ENCODE measurements at places on chromosomes 3 and 15.
A peak's percentile ranks its signal among the peaks of the same experiment; 100 is the strongest.

- no peak for DNase-seq
Measured at GRCh38 chr3:192068464-192069254, 607.7 kb downstream of the PYDC2 start.

- DNase-seq, result no peak
Measured at GRCh38 chr15:33587773-33588172, 277.0 kb downstream of the RYR3 start.

- DNase-seq, result no peak
Measured at GRCh38 chr3:67854663-67855062, 200.3 kb upstream of the SUCLG2 start.

- no peak for DNase-seq
Measured at GRCh38 chr3:23232854-23233253, 29.7 kb downstream of the UBE2E2 start.

GRCh38 chr15:67401336-67401735 is 119.6 kb upstream of the C15orf61 start:
- DNase-seq, result no peak

- no peak for DNase-seq
Measured at GRCh38 chr15:72751751-72752455, 31.7 kb downstream of the ADPGK start.

GRCh38 chr15:38354315-38354929 is 99.5 kb upstream of the FAM98B start:
- DNase-seq, result peak; percentile 91

GRCh38 chr3:67474311-67474710 is 180.1 kb downstream of the SUCLG2 start:
- no peak for DNase-seq

DNA sequence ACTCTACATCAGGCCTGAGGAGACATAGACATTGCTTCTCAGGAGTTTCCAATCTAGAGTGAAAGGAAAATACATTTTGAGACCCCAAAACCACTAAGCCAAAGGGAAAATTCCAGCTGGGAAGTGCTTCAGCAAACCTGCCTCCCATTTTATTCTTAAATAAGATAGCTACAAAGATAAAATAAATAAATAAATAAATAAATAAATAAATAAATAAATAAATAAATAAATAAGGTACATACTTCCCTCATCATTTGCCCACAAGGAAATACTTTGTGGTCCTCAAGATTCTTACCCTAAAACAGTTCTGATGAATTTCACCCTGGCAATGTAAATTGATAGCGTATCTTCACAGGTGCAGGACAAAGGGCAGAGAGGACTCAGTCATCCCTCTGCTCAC is 474.0 kb upstream of the ROBO1 start:
- DNase-seq, result no peak

DNA sequence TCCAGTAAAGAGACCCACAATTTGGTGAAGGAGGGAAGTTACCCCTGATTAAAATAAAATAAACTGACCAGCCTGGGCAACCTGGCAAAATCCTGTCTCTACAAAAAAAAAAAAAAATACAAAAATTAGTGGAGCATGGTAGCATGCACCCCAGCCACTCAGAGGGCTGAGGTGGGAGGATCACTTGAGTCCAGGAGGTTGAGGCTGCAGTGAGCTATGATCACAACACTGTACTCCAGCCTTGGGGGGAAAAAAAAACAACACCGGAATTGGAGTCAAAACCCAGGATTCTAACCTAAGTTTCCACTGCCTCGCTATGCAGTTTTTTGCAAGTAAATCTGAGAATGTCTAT is 22.5 kb downstream of the DCAF1 start:
- DNase-seq, result no peak

DNA sequence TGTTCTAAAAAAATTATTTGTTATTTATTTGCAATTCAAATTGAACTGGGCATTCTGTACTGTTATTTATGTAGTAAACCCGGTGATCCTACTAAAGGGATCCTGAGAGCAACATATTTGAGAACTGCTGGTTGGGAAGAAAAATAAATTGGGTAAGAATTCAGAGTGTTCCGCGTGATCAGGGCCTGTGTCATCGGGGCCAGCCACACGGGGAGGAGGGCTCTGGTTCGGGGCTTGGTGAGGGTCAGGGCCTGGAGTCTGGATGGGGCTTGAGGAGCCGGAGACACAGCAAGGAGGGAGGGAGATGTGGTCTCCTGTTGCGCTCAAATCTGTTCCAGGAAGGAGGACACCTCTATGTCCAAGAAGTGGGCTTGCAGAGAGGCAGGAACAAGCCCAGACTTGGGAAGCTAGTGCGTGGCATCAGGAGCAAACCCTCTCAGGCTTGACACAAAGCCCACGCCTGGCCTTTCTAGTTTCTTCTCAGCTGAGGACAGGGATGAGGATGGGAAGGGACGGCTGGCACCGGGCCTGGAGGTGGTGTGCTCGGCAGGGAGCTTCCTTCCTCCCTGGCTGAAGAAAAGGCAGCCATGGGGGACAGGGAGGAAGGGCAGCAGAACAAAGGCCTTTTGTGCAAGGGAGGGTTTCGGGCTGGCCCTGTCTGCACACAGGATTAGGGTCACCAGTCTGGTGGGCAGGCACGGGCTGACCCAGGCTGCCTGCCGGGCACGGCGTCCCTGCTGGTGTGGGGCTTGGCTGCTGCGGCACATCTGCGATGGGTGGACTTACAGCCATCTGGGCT is 22.9 kb upstream of the FBLN2 start:
- DNase-seq, result no peak

GRCh38 chr15:91872356-91873137 is 19.0 kb downstream of the SLCO3A1 start:
- DNase-seq, result no peak

GRCh38 chr3:96192966-96193550 is 621.3 kb upstream of the EPHA6 start:
- DNase-seq, result no peak

DNA sequence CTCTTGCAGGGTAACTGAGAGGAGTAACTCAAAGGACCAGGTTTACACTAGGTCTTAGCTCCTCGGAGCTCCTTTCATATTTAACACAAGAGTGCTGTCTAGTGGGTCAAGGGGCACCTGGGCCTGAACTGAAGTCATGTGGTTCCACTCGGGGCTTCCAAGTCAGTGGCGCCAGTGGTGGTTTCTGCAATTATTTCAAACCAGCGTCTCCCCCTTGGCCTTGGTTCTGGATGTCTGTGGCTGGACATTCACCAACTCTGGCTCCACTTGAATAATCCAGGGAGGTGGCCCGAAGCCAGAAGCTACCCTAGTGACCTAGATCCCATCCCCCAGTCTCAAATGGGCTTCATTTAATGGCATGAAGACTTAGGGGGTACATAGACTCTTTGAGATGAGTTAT is 144.3 kb upstream of the ADAMTS9 start:
- DNase-seq, result no peak

DNA sequence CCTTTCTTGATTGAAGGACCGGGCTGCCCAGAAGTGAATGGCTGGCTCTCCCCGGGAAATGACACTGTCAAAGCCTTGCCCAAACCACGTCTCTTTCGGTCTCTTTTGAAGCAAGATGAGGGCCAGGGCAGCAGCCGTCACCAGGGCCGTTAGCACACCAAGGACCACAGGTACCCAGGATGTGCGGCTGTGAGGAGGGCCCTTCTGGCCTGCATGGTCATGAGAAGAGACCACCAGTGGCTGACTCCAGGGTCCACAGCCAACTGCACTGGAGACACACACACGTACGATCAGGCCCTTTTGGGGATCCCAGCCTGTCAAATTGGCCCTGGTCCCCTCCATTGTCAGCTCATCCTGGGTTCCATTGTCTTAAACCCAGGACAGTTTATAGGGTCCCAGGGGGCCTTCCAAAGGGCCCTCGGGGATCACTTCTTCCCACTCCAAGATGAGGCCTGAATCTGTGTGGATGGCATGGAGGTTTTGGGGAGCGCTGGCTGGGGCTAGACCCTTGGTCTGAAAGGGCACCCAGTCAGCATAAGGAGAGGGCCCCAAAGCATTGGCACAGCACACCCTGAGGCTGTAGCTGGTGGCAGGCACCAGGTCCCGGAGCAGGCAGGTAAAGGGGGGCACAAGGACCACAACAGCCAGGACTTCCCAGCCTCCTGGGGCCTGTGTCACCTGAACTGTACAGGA is 50.9 kb downstream of the ETFA start:
- DNase-seq, result no peak

GRCh38 chr3:195807681-195808121 is 4.0 kb downstream of the MUC4 start:
- no peak for DNase-seq

DNA sequence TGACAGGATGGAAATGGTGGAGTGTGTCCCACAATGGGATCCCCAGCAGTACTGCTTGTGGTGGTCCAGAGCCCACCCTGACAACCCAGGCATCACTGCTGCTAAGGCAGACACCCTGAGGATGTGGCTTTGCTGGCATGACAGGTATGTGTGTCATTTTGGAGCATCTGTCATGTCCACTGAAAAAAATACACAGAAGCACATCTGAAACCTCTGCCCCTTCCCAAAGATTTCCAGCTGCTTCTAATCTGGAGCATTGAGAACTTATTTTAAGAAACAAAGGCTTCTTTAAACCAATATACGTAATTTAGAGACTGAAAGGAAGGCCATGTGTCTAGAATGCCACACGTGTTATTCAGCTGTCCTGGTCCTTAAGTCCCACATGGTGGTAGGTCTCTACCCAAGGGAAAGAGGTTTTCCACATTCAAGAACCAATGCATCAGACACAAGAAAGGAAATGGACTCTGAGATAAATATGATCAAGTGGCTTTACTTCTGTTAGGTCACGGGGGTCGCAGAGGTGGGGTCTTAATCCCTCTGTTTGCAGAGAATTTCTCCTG is 88.3 kb downstream of the PDZRN3 start:
- no peak for DNase-seq

GRCh38 chr3:47440131-47440530 is 35.6 kb downstream of the SCAP start:
- no peak for DNase-seq

- peak; percentile 72 for DNase-seq
Measured at GRCh38 chr3:101574388-101575112, 570 bp downstream of the PCNP start.

DNA sequence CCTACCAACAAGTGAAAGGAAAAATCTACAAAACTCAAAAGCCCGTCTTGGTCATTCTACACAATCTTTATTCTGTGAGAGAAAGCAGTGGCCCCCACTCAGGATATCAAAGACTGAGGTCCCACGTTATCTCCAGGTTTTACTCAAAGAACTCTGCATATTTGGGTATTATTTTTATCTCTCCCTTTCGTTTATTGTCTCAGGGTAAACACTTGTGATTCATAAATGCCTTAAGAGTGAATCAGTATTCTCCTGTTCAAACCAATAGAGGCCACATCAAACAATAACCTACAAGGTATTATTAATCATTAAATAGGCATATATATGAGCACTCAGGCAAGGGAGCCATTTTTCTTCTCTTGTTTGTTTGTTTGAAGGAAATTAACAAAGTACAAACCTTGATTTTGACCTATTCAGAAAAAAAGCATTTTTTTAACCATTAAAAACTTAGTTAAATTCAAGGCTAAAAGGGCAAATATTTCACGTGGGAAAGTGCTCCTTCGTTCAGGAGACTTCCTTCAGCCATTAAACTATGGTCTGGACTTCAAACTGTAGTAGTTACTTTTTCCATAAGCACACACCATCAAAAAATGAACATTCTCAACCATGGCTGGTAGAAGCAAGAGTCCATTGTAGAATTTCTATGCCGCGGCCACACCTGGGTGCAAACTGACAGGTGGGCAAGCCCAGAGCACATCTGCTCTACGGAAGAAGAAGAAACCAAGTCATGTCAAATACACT is 13.9 kb upstream of the HES1 start:
- no peak for DNase-seq

DNA sequence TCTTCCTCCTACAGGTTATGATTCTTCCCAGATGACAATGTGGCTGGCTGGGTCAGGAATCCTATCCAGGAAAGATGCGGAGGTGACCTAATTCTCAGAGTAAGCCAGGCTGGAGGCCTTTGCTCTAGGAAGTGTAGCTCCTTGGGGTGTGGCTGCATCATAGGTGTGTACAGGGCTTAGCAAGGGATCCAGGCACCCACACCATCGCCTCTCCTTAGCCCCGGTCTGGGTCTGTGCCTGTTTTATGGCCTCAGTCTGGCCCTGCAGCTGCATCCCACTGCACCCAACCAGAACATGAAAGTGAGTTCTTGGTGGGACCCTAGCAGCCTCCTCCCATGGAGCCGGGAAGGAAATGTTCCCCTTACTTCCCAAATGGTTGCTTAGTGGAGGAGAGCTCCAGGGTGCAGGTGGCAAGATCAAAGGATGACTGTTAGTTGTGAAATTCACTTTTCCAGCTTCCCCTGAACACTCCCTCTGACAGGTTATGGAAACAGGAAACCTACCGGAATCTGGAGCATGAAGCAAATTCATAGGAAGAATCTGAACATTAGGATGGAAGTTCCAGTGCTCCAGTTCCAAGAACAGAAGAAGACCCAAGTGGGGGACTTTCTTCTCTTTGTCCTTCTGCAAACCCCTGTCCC is 2.7 kb upstream of the AMOTL2 start:
- no peak for DNase-seq

GRCh38 chr3:32667072-32667582 is 17.9 kb upstream of the CNOT10 start:
- DNase-seq, result no peak

GRCh38 chr3:30544812-30545211 is 61.6 kb upstream of the TGFBR2 start:
- no peak for DNase-seq

- no peak for DNase-seq
Measured at GRCh38 chr3:129321887-129322286, 43.2 kb downstream of the HMCES start.

- DNase-seq, result no peak
Measured at GRCh38 chr3:184880276-184881019, 68.5 kb downstream of the VPS8 start.

- DNase-seq, result no peak
Measured at GRCh38 chr15:92906020-92906419, 5.9 kb downstream of the CHD2 start.

DNA sequence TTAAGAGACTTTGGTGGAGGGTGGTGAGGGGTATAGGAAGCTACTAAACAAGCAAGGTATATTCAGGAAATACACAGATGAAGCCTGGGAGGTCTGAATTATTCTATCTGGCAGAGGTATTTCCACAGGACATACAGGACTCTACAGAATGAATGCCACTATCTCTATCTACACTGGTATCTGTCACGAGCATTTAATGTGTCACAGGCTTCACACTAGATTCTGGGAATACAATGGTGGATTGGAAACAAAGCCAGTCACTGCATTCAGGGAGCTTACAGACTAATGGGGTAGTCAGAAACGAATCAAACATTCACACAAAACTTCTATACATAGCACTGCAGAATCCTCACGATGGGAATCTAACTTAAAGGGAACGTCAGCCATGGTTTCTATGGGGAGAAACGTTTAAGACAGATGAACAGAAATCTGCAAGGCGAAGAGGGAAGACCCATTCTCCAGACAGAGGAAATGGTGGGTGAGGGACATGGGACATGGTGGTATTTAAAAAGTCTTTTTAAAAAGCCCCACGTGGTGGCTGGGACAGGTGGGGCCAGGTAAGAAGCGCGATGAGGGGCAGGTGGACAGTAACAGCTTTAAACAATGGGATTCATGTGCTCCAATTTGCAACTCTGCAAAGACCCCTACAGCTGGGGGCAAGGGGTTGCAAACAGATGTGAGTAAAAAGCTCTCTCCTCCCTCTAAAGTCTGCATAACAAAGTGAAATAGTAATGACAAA is 16.5 kb downstream of the LRIG1 start:
- no peak for DNase-seq

GRCh38 chr3:65907232-65908130 is 131.2 kb downstream of the MAGI1 start:
- DNase-seq, result no peak

Data from Karpas-422 (cell line).